Aortic smooth muscle cell (primary cell): ENCODE measurements at places on chromosomes 6 and 20. TPM values are rescaled to one million over a fixed set of nuclear protein-coding genes. Genes with fewer than 3 reads are reported as not detected.

DLK2 gene
- total RNA-seq: 0.12 TPM in 1 of 2 replicates, not detected in the other

SRC gene
- total RNA-seq: 11.6 and 17.2 TPM in 2 replicates

TMEM170B gene
- 1.8 and 1.9 TPM in 2 replicates for total RNA-seq

PBX2 gene
- 20.5 and 26.3 TPM in 2 replicates for total RNA-seq

LAMA5 gene
- total RNA-seq: 112 and 157 TPM in 2 replicates

POPDC3 gene
- 0.44 and 0.92 TPM in 2 replicates for total RNA-seq

ENPP5 gene
- 0.87 and 4.5 TPM in 2 replicates for total RNA-seq

TUBB2B gene
- 1.4 and 2.1 TPM in 2 replicates for total RNA-seq

CDH4 gene
- total RNA-seq: not detected in 2 replicates

VSTM2L gene
- 0.53 and 0.93 TPM in 2 replicates for total RNA-seq

CCN5 gene
- total RNA-seq: 0.40 and 0.93 TPM in 2 replicates

LY6G6F gene
- total RNA-seq: not detected in 2 replicates

GJA10 gene
- total RNA-seq: not detected in 2 replicates
